GM19239 (cell line): ENCODE measurements at places on chromosomes 7 and 10.
A peak's percentile ranks its signal among the peaks of the same experiment; 100 is the strongest.

GRCh38 chr10:3635211-3635671 is 149.8 kb downstream of the KLF6 start:
- no peak for DNase-seq

DNA sequence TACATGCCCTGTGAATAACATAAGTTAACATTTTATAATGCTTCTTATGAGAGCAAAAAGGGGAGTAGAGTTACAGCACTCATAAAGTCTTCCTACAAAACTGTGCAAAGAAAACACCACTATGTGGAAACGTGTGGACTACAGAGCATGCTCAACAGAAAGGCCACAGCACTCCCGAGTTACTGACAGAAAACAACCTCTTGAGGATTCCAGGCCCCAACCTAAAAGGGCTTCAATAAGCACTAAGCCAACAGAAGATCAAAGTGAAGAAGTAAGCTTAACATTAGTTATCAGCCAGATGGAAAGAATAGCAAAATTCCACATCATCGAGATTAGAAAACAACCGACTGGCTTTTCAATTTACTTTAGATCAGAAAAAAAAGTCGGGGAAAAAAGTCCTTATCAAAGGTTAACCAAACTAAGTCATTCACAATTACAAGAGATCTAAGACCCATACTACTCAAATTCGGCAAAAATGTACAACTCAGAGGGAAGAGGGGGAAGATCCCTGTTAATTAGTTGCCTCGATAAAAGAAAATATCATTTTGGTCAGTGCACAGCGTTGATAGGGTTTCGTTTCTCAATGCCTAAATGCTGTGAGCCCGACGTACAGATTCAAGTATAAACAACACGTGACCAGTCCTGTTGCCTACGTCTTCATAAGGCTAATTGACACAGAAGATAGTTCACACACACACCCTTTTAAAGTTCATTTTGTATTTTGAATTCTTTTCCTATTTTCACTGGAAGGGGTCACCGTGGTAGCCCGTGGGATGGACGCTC is 1.4 kb downstream of the KBTBD2 start:
- DNase-seq, result peak; percentile 35

DNA sequence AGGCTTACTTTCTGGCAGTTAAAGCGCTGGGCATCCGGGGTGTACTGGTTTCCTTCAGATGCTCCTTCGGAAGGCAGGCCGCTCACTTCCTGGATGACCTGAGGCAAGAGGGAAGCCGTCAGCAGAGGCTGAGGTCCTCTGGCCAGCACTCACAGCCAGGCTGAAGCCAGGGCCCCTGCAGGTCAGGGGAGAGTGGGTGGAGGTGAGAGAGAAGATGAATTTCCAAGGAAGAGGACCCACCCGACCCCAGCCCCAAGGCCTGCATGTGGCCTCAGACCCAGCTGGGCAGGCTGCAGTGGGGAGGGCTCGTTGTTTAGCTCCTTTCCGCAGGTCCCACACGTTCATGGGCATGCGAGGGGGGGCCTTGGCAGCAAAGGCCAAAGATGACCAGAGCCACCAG is 71.3 kb downstream of the VWA2 start:
- DNase-seq, result no peak

DNA sequence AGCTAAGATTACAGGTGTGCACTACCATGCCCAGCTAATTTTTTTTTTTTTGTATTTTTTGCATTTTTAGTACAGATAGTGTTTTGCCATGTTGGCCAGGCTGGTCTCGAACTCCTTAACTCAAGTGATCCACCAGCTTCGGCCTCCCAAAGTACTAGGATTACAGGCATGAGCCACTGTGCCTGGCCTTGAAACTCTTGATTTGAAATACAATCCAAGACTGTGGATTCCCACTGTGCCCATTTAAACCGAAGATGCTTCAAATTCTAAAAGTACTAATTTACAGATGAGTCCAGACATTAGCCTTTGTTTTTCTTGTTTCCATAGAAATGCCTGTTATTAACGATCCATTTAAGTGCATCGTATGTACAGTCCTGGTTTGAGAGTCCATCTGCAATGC is 130.9 kb downstream of the CACNA2D1 start:
- no peak for DNase-seq
